Large intestine (tissue), 12 donors: ENCODE measurements at places on chromosomes 1 and 21.

GRCh38 chr1:51417496-51418383, 87.4 kb upstream of the TTC39A start:
- no peaks in the 10 kb centered on the region for H3K27me3 ChIP-seq
- no peaks in the 10 kb centered on the region for H3K4me1 ChIP-seq
- DNase-seq = no peak
- no peak overlapping the region for H3K27ac ChIP-seq

DNA sequence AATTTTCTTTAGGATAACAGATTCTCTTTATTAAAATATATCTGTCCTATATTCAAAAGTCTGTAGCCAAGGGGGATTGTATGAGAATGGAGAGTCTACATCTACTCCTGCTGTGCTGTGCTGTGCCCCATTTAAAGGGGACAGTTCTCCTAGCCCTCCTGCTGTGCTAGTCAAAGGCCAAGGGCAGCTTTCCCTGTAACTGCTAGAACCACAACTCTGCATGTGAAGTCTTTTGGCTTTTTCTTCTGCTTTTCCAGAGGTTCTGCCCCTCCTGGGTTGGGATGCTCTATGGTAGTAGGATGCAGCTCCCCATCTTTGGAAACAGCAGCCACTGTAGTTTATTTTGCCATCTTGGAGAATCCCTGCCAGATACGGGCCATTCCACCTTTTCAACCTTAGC, 197.5 kb upstream of the JUN start:
- H3K27me3 ChIP-seq = no peaks in the 10 kb centered on the region
- no peak for DNase-seq
- peaks cover 14% of the 10 kb centered on the region for H3K4me1 ChIP-seq
- H3K36me3 ChIP-seq = no peaks in the 10 kb centered on the region
- no peak overlapping the region for H3K4me3 ChIP-seq

DNA sequence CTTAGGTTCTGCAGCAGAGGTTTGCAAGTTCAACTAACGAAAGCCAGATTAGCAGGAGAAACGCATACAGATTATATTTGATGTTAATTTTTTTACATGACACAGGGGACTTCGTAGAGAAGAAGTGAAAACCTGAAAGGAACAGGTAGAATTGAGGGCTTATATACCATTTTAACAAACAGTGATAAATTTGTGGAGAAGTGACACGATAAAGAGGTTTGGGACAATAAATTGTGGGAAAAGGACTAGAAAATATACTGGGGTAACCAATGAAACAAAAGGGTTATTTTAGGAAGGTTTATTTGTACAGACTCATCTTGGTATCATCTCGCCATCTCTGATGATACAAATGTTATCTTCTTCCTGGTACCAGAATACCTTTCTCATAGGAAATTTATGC, 452.9 kb downstream of the SETD4 start:
- H3K27ac ChIP-seq = no peak overlapping the region
- no peak for DNase-seq
- H3K4me1 ChIP-seq = no peaks in the 10 kb centered on the region
- H3K4me3 ChIP-seq = no peak overlapping the region
- no peaks in the 10 kb centered on the region for H3K36me3 ChIP-seq

DNA sequence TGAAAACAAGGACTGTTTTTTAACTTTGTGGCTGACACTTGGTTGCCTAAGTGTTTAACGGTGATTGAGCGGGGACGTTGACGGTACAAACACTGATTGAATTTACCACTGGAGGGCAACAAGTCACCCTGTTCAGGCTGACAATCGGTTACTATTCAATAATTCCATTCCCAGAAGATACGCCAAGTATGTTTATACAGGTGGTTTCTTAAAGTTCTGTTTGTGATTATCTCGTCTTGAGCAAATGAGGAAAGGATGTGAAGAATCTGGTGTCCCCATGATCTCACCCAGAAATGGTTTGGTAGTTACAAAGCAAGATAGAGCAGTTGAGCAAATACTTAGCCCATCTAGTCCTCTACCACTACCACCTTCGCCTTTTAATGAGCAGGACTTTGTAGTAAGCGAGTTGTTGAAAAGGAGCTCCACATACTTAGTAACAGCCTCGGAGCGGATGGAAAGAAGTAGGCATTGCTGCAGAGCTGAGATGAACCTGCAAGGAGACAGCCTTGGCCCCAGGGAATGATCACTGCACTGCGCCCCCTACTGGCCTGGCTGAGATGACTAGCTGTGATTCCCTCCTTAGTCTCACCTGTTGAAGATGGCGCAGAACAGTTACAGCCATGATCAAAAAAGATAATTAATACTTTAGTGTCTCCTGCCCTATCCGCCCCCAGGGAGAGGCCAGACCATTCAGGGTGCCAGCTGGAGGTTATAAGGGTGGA, 36.3 kb downstream of the IFNAR1 start:
- H3K27me3 ChIP-seq = no peaks in the 10 kb centered on the region
- peak; percentile 83 for DNase-seq
- H3K27ac ChIP-seq = peak overlapping the region; percentile 74

DNA sequence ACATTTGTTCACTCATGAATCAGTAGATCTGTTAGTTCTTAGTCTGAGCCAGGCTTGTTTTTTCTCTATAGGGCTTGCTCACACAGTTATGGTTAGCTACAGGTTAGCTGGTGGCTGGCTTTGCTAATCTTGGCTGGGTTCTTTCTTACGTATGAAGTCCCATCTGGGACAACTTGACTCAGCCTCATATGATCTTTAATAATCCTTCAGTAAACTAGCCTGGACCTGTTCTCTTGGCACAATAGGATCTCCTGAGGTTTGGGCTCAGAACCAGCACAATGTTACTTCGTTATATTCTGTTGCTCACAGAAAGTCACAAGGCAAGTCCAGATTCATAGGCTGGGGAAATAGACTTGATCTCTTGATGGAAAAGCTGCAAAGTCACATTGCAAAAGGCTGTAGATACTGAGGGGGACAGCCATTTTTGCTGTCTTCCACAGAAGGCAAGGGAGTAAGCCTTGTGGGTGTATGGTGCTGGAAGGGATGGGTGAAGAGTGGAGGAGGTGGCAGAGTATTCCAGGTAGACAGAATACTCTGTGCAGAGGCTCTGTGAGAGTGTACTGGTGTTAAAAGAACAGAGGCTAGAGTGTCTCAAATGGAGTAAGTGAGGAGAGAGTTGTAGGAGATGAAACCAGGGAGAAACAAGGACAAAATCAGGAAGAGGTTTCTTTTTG, 24.4 kb downstream of the EFCAB7 start:
- no peak overlapping the region for H3K27ac ChIP-seq
- DNase-seq = no peak
- no peaks in the 10 kb centered on the region for H3K4me1 ChIP-seq
- H3K27me3 ChIP-seq = no peaks in the 10 kb centered on the region
- no peak overlapping the region for H3K4me3 ChIP-seq

DNA sequence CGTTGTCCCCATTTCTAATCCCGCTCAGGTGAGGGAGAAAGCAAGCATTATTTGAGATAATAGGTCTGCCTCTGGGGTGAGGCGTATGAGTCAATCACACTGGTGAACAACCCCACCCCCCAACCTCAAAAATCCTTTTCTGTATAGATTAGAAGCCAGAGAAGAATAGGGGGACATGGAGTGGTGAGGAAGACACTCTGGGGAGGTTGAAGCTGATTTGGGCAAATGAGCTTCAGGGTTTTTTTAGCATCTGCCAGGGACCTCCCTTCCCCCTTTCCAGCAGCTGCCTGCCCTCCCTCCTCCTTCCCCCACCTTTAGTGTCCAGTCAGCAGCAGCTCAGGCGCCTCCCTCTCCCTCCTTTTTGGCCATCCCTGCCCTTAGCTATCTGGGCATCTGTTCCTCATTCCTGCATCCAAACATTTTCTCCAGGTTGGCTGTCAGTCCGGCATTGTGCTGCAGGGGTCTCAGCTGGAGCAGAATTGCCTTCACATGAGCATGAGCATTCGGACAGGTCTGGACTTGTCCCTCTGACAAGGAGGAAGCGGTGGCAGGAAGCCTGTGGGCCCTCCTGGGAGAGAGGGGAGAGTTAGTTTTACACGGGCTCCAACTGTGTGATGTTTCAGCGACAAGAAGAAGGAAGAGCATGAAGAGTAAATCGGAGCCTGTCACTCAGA, 30.8 kb upstream of the PTGFRN start:
- DNase-seq = no peak
- no peaks in the 10 kb centered on the region for H3K27me3 ChIP-seq
- no peaks in the 10 kb centered on the region for H3K36me3 ChIP-seq
- H3K4me3 ChIP-seq = no peak overlapping the region

GRCh38 chr1:31227891-31228568, 11.7 kb downstream of the NKAIN1 start:
- no peak overlapping the region for H3K27ac ChIP-seq
- no peaks in the 10 kb centered on the region for H3K36me3 ChIP-seq
- H3K27me3 ChIP-seq = no peaks in the 10 kb centered on the region
- peaks cover 7% of the 10 kb centered on the region for H3K4me1 ChIP-seq

- DNase-seq = no peak
- H3K4me1 ChIP-seq = no peaks in the 10 kb centered on the region
- no peaks in the 10 kb centered on the region for H3K36me3 ChIP-seq
- H3K4me3 ChIP-seq = no peak overlapping the region
Measured at GRCh38 chr1:186812570-186812969, 16.2 kb upstream of the PLA2G4A start.

DNA sequence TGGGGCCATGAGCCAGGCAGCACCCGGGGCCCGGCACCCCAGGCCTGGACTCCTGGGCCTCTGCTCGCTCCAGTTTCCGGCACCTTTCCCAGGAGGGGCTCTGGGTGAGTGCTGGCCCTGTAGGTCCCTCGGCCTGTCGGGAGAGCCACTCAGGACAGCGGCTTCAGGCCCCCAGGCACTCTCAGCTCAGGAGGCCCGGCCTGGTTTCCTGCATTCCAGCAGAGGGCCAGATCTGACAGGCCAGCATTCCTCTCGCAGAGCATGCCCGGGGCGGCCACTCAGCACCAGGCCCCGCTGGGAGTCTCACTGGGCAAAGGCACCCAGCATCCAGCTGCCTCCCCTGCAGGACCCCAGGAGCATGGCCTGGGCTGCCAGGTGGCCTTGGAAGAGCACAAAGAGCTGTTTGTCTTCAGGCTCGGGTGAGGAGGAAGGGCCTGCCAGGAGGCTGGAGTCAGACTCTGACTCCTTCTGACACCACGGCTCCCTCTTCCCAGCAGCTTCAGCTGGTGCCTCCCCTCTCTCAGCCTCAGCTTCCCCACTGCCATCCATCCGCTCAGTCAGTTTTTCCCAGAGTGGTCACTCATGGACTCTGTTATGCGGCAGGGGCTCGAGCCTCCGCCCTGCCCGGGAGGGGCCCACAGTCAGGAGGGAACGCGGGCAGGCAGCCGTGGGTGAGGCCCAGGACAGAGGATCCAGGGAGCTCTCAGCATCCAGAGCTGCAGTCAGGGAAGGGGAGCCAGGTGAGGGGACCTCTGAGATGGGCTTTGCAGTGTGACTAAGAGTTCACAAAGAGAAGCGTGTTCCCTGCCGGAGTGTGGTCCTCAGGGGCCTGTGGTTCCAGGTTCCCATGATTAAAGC, 51.7 kb downstream of the WNT9A start:
- H3K36me3 ChIP-seq = no peaks in the 10 kb centered on the region
- no peaks in the 10 kb centered on the region for H3K27me3 ChIP-seq
- no peaks in the 10 kb centered on the region for H3K4me1 ChIP-seq
- peak; percentile 33 for DNase-seq
- no peak overlapping the region for H3K4me3 ChIP-seq

- no peak overlapping the region for H3K4me3 ChIP-seq
- peak; percentile 89 for DNase-seq
- H3K27ac ChIP-seq = peak overlapping the region; percentile 67
- H3K4me1 ChIP-seq = peaks cover 30% of the 10 kb centered on the region
- no peaks in the 10 kb centered on the region for H3K36me3 ChIP-seq
Measured at GRCh38 chr1:6956488-6957159, 171.4 kb downstream of the CAMTA1 start.

- H3K27me3 ChIP-seq = peaks cover 37% of the 10 kb centered on the region
- no peak overlapping the region for H3K27ac ChIP-seq
- no peaks in the 10 kb centered on the region for H3K36me3 ChIP-seq
- H3K4me1 ChIP-seq = no peaks in the 10 kb centered on the region
Measured at GRCh38 chr1:247358920-247359319, 27.3 kb upstream of the ZNF496 start.

- no peak overlapping the region for H3K27ac ChIP-seq
- H3K4me1 ChIP-seq = peaks cover 4% of the 10 kb centered on the region
- H3K36me3 ChIP-seq = no peaks in the 10 kb centered on the region
- peaks cover 31% of the 10 kb centered on the region for H3K27me3 ChIP-seq
Measured at GRCh38 chr1:205348554-205349487, 7.9 kb downstream of the KLHDC8A start.

DNA sequence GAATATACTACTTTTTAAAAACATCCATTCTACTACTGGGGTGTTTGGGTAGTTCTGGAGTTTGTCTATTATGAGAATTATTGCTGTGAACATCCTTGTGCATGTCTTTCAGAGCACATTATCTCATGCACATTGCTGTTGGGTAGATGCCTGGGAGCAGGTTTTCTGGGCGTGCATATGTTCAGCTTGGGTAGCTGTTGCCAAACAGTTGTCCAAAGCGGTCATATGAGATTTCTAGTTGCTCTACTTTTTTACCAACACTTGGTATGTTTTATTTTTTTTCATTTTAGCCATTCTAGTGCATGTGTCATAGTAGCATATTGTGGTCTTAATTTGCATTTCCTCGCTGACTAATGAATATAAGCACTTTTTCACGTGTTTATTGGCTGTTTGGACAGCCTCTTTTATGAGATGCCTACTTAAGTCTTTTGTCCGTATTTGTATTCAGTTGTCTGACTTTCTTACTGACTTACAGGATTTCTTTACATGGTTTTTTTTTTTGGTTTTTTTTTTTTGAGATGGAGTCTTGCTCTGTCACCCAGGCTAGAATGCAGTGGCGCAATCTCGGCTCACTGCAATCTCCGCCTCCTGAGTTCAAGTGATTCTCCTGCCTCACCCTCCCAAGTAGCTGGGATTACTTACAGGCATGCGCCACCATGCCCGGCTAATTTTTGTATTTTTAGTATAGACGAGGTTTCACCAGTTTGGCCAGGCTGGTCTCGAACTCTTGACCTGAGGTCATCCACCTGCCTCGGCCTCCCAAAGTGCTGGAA, 18.1 kb downstream of the ZDHHC18 start:
- H3K4me1 ChIP-seq = peaks cover 13% of the 10 kb centered on the region
- no peak for DNase-seq
- no peaks in the 10 kb centered on the region for H3K27me3 ChIP-seq
- H3K27ac ChIP-seq = no peak overlapping the region

GRCh38 chr21:34671891-34672290, 3.1 kb downstream of the CLIC6 start:
- H3K27me3 ChIP-seq = peaks cover 45% of the 10 kb centered on the region
- peaks cover 15% of the 10 kb centered on the region for H3K4me1 ChIP-seq
- H3K27ac ChIP-seq = peak overlapping the region; percentile 57
- H3K36me3 ChIP-seq = no peaks in the 10 kb centered on the region
- no peak overlapping the region for H3K4me3 ChIP-seq
- DNase-seq = no peak

GRCh38 chr1:85091671-85092280, 43.5 kb upstream of the MCOLN3 start:
- no peak overlapping the region for H3K27ac ChIP-seq
- no peaks in the 10 kb centered on the region for H3K27me3 ChIP-seq
- no peaks in the 10 kb centered on the region for H3K36me3 ChIP-seq
- no peaks in the 10 kb centered on the region for H3K4me1 ChIP-seq
- H3K4me3 ChIP-seq = no peak overlapping the region
- no peak for DNase-seq
